Heart left ventricle (tissue), 16 donors: ENCODE measurements at places on chromosomes 1 and 21. TPM values are rescaled to one million over a fixed set of nuclear protein-coding genes. Genes with fewer than 3 reads are reported as not detected.

TMPRSS15 gene
- total RNA-seq = not detected

DNA sequence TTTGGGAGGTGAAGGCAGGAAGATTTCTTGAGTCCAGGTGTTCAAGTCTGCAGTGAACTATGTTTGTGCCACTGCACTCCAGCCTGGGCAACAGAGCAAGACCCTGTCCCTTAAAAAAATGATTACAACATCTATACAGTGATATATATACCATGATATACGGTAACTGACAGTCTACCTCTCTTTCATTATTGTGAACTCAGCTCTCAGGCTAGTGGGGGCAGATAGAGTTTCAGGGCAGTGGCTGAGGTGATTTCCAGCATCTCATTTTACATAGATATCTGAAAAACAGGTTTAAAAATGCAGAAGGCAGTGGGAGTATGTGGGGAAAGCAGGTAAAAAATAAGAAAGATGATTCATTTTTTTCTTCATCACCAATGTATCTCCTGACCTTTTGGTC is 8.1 kb upstream of the NTNG1 start:
- DNase-seq = no peak

DNA sequence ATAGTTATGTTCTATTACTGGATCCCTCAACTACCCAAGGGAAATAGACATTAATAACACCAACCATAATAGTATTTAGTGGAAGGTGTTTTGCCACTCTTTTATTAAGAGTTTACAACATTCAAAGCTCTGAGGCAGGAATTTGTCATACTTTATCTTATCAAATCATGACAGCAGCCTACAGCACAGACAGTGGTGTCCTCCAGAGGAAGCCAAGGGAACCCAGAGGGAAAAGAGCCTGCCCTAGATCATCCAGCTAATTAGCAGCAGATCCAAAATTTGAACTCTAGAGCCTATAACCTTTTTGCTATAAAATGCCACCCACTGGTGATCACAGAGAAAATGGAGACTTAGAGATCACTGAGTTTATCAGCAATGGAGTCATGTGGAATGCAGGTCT is 18.2 kb downstream of the VAV3 start:
- DNase-seq = no peak

GRCh38 chr1:223815865-223816264 is 29.9 kb downstream of the TP53BP2 start:
- DNase-seq = no peak

- DNase-seq = no peak
Observed at GRCh38 chr1:16402742-16403141, 34.5 kb downstream of the SPATA21 start.

DNA sequence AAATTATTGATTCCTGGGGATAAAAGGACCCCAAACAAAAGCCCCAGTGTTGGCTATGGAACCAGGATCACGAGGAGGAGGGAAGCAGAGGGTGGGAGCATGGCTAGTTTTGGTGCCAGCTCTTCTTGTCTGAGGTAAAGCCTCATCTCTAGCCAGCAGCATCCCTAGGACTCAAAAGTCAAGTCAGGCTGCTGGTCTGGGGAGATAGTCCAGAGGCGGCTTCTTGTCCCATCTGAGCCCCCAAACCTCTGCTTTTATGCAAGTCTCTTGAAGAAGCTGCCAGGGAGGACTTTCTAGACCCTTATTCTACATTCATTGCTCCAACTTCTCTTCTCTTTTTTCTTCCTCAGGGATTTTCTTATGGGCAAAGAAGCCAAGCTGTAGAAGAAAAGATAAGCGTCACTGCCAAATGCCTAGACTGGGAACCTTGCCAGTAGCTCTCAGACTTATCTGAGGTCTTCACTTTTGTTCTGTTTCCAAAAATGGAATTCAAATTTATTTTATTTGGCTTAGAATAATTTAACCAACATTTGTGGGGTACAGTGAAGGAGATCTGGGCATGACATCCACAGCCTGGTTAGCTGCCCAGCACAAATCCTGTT is 6.9 kb upstream of the ANKRD35 start:
- DNase-seq = no peak

- DNase-seq = no peak
Observed at GRCh38 chr1:155892796-155893195, 18.4 kb downstream of the RIT1 start.

GRCh38 chr1:241221319-241221718 is 135.7 kb downstream of the RGS7 start:
- DNase-seq = no peak
